Stimulated activated CD4-positive, alpha-beta T cell treated with anti-CD3 and anti-CD28 coated beads, Interleukin-1b, Interleukin-23, amount 100 ng/mL, for 4 hours (primary cell): ENCODE measurements at places on chromosomes 1 and 21.

- no peak for DNase-seq
Observed at GRCh38 chr1:46087891-46088290, 44.5 kb downstream of the PIK3R3 start.

DNA sequence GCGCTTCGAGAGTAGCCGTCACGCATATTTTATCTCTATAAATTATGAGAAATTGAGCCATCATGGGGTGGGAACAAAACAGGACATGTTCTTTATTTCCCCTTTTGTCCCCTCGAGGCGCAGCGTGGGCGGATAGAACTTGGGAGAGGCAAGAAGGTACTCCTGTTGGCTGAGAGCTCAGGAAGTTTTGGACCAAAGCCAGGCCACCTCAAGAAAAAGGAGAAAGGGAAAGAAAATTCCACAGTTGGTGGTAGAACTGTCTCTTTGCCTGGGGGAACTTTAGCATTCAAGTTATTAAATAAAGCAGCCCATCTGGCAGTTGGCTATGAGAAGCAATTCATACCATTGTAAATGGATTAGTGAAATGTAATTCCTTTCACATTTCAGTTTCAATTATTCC is 76.4 kb upstream of the DSCAM start:
- DNase-seq: no peak

DNA sequence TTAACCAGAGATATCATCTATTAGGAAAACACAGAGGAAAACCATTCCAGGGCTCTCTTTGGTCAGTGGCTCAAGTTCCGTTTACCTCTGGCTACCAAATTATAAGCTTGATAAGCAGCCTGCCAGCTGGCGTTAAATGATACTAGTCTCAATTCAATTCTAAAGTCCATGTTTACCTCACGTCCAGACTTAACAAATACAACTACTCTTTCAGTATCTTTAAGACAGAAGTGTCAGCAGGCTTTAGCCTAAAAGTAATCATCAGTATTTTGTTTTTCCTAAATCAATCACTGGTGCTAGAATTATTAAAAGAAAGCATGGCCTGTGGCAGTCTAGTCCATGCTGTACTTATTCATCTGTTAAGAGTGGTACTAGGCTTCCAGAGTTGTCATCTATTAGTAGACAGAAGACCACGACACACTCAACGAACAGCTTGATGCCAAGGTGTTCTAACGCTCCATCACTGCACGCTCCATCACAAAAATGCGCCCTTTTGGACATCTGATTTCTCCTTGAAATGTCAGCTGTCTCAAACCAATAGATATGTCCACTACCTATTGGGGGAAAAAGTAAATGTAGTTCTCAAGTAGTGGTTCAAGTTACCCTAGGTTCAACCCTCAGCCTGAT is 1.5 kb downstream of the IVNS1ABP start:
- no peak for DNase-seq

GRCh38 chr1:59976194-59977074 is 49.9 kb upstream of the CYP2J2 start:
- peak; percentile 37 for DNase-seq

DNA sequence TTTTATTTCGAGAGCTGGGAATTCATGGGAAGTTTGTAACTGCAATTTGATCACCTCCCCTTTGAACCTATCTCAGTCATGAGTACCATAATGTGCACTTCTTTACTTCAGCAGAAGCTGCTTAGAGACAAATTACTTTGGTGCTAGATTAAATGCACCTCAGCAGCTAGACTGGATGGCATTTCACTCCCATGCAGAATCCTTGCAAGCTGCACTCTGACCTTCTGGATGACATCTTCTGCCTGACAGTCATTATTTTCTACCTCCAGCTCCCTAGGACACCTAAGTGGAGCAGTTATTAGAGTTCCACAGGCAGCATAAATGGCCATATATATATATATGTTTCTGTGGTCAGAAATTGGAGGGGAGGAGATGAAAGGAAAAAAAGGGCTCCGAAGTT is 366.0 kb upstream of the TMPRSS15 start:
- no peak for DNase-seq
